ENCODE measurements at places on chromosomes 7 and 10. TPM values are rescaled to one million over a fixed set of nuclear protein-coding genes. Genes with fewer than 3 reads are reported as not detected.
A peak's percentile ranks its signal among the peaks of the same experiment; 100 is the strongest.

The PDZD7 gene
- 0.31 TPM for total RNA-seq

The POLR3A gene
- 26.0 TPM for total RNA-seq

The KCNIP2 gene
- total RNA-seq: 1.0 TPM

The NPFFR1 gene
- not detected for total RNA-seq

DNA sequence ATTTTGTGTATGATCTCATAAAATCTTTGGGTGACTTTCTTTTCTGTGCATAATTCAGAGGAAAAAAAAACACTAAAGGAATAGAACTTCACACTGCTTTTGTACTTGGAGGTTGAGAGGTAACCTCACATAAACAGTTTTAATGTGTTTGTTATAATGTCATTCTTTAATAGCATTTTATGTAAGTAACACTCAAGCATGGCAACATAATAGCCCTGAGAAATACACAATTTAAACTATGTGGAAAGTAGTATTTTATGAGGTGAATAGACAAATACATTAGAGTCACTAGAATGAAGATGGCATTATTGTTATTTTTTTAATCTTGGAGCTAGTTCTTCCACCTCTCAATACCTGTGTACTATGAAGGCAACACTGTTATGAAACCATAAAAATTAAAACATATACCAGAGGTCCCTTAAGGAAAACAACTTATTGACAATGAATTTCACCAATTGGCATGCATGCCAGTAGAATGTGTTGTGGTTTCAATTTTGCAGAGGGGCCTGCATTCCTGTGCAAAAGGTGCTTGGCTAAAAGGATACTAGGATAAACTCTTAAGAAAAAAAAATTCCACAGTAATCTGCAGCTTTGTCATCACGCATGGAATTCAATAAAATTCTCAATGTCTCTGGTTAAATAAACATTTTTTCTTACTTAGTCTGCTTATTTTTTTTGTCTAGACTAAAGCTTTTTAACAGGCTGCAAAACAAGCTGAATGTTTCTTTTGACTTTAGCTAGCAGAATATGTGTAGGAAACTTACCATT lies 102.5 kb downstream of the CD36 start:
- H3K27me3 ChIP-seq: no peaks in the 10 kb centered on the region
- no peak overlapping the region for H3K27ac ChIP-seq
- no peaks in the 10 kb centered on the region for H3K36me3 ChIP-seq
- no peak overlapping the region for H3K4me3 ChIP-seq
- DNase-seq: no peak
- H3K4me1 ChIP-seq: no peaks in the 10 kb centered on the region

GRCh38 chr10:93488956-93489528 lies 6.9 kb upstream of the MYOF start:
- H3K4me1 ChIP-seq: no peaks in the 10 kb centered on the region
- no peaks in the 10 kb centered on the region for H3K36me3 ChIP-seq
- H3K4me3 ChIP-seq: no peak overlapping the region
- no peak overlapping the region for H3K27ac ChIP-seq

- H3K4me1 ChIP-seq: peaks cover 6% of the 10 kb centered on the region
- H3K27me3 ChIP-seq: peaks cover 53% of the 10 kb centered on the region
- H3K36me3 ChIP-seq: no peaks in the 10 kb centered on the region
- H3K27ac ChIP-seq: no peak within 1 kb of the TSS
- H3K4me3 ChIP-seq: no peak within 1 kb of the TSS
- DNase-seq: peak; percentile 40
Observed at GRCh38 chr10:22345301-22346095, at the start of gene SPAG6. TSS of gene SPAG6 (plus strand) at chr10:22345496. CDS start at chr10:22345612, 116 bp downstream.

DNA sequence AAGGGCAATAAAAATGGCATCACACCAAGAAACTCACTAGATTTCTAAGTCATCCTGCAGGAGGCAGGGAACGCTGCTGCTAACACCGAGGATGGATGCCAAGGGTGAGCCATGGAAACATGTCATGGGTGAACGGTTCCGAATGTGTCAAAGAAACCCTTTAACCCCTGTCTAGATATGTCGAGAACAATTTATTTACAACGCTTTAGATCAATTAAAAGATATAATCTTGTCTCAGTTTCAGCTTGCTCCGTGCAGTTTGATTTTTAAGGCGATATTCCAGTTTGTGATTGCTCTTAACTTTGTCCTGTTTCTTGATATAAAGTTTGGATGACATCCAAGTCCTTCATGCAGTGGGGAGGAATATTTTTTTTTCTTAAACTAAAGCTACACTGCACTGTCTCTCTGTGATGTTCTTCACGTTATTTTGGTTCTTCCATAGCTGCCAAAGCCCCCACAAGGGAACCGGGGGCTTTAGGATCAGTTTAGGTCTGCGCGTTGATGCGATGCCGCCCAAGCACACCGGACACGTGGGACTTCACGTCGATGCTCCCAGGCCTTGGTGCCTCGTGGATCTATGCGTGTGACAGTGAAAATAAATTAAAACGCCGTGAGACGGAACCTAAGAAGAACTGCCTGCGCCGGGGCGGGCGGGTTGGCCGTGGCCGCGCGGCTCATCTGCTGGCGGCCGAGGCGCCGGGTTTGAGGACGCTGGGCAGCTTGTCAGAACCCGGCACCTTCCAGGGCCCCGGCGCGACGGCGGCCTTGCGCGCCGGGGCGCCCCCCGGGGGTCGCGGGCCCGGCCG lies 220.3 kb downstream of the PHTF2 start:
- H3K36me3 ChIP-seq: no peaks in the 10 kb centered on the region
- no peak for DNase-seq
- peaks cover 6% of the 10 kb centered on the region for H3K4me1 ChIP-seq
- H3K27ac ChIP-seq: no peak overlapping the region
- H3K27me3 ChIP-seq: no peaks in the 10 kb centered on the region

DNA sequence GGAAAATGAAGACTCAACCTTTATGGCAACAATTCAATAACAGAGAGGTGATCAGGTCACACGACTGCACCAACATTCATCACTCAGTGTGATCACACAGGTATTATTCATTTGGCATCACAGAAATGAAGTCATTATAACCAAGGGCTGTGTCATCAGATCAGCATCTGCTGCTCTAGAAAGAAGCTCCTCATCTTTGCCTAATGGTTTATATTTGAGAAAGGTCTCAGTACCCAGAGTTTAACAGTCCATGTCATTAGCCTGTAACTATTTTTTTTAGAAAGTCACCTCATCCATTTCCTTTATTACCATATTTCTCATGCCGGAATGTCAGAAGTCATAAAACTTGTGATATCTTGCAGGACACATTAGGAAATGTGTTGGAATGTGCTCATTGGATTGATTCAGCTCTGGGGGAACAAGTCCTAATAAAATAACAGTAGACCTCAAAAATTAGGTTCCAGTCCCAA lies 45.1 kb upstream of the PRKG1 start:
- DNase-seq: no peak
- no peak overlapping the region for H3K4me3 ChIP-seq
- no peaks in the 10 kb centered on the region for H3K27me3 ChIP-seq
- no peak overlapping the region for H3K27ac ChIP-seq
- no peaks in the 10 kb centered on the region for H3K36me3 ChIP-seq
- H3K4me1 ChIP-seq: no peaks in the 10 kb centered on the region

- H3K27me3 ChIP-seq: no peaks in the 10 kb centered on the region
- no peak for DNase-seq
- no peak overlapping the region for H3K4me3 ChIP-seq
- no peaks in the 10 kb centered on the region for H3K36me3 ChIP-seq
Observed at GRCh38 chr7:27000496-27000895, 95.3 kb downstream of the HOXA1 start.

- H3K27ac ChIP-seq: no peak overlapping the region
- H3K4me1 ChIP-seq: no peaks in the 10 kb centered on the region
- no peaks in the 10 kb centered on the region for H3K27me3 ChIP-seq
- no peak overlapping the region for H3K4me3 ChIP-seq
Observed at GRCh38 chr7:31938650-31939049, 131.6 kb downstream of the PDE1C start.

GRCh38 chr7:38740041-38740440 lies 108.9 kb upstream of the AMPH start:
- no peak overlapping the region for H3K4me3 ChIP-seq
- no peaks in the 10 kb centered on the region for H3K27me3 ChIP-seq
- H3K4me1 ChIP-seq: no peaks in the 10 kb centered on the region
- no peak for DNase-seq
- peaks cover 7% of the 10 kb centered on the region for H3K36me3 ChIP-seq
- H3K27ac ChIP-seq: no peak overlapping the region

GRCh38 chr7:154867068-154867467 lies 135.9 kb downstream of the PAXIP1 start:
- DNase-seq: no peak
- H3K4me1 ChIP-seq: no peaks in the 10 kb centered on the region
- H3K4me3 ChIP-seq: no peak overlapping the region
- no peaks in the 10 kb centered on the region for H3K36me3 ChIP-seq

- no peaks in the 10 kb centered on the region for H3K4me1 ChIP-seq
- no peak overlapping the region for H3K27ac ChIP-seq
- H3K4me3 ChIP-seq: no peak overlapping the region
- no peaks in the 10 kb centered on the region for H3K27me3 ChIP-seq
- H3K36me3 ChIP-seq: no peaks in the 10 kb centered on the region
- no peak for DNase-seq
Observed at GRCh38 chr7:137331378-137331777, 12.2 kb downstream of the PTN start.

DNA sequence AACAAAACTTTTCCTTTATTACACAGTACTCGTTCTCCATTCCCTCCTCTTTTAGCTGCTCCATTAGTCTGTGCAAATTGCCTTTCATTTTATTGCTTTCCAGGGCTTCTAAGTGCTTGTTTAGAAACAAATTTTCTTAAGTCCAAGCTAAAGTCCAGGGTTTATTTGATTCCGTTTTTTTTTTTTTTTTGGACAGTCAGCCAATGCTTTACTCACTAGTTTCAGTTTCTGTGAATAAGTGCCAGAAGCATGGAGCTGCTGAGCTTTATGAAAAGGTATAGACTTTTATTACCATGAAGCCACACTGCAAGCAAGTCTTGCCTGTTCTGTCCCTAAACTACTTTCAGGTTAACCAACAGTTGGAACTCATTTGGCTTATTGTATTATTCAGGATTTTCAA lies 455.0 kb downstream of the GFRA1 start:
- DNase-seq: no peak
- no peaks in the 10 kb centered on the region for H3K4me1 ChIP-seq
- no peak overlapping the region for H3K4me3 ChIP-seq
- no peak overlapping the region for H3K27ac ChIP-seq
- H3K36me3 ChIP-seq: no peaks in the 10 kb centered on the region

- H3K27me3 ChIP-seq: no peaks in the 10 kb centered on the region
- H3K4me3 ChIP-seq: no peak overlapping the region
- no peak for DNase-seq
- no peaks in the 10 kb centered on the region for H3K36me3 ChIP-seq
- peaks cover 10% of the 10 kb centered on the region for H3K4me1 ChIP-seq
- no peak overlapping the region for H3K27ac ChIP-seq
Observed at GRCh38 chr10:67618116-67618515, 77.9 kb downstream of the CTNNA3 start.

DNA sequence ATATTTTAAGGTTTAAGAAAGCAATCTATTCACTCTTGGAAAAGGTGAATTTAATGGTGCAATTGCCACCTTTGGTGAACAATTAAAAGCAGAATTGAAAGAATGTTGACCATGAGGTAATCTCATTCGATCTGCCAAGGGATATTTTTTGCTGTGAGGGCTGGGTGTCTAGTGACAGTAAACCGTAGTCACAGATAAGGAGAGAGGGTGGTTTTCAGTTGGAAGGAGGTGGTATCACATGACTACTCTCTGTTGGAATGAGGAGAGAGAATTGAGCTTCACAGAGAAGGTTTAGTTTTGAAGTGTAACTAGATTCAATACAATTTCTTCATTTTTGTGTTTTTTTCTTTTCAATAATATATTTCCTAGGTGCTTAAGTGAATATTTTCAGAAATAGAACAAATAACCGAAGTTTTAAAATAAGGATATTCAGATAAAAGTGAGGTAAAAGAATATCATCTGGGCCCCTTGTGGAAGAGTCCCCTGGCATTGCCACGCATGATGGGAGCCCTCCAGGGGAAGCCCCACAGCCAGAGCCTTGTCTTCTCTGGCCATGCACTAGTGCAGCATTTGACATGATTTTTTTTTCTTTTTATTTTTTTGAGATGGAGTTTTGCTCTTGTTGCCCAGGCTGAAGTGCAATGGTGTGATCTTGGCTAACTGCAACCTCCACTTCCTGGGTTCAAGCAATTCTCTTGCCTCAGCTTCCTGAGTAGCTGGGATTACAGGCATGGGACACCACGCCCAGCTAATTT lies 73.4 kb downstream of the GPR141 start:
- no peak overlapping the region for H3K27ac ChIP-seq
- no peaks in the 10 kb centered on the region for H3K4me1 ChIP-seq
- no peak for DNase-seq
- H3K36me3 ChIP-seq: no peaks in the 10 kb centered on the region
- H3K27me3 ChIP-seq: no peaks in the 10 kb centered on the region
- no peak overlapping the region for H3K4me3 ChIP-seq

GRCh38 chr7:120718361-120718760 lies 139.6 kb downstream of the TSPAN12 start:
- DNase-seq: no peak
- H3K27me3 ChIP-seq: no peaks in the 10 kb centered on the region
- no peak overlapping the region for H3K27ac ChIP-seq

DNA sequence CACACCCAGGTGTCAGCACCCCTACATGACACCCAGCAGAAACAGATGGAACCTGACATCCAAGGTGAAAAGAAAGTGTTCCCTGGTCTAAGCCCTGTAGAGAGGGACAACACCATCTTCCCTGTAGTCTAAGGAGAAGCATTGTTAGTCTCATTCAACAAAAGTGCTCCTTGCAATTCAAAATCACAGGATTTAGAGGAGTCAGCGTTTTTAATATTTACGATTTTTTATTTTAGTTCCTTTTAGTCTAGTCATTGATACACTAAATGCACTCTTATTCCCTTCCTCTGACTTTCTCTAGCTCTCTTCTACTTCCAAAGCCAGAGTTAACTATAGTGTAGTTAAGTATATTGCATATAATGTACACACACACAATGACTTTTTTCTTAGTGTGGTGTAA lies 163.0 kb downstream of the TPK1 start:
- no peaks in the 10 kb centered on the region for H3K36me3 ChIP-seq
- no peak overlapping the region for H3K27ac ChIP-seq
- no peaks in the 10 kb centered on the region for H3K27me3 ChIP-seq
- H3K4me3 ChIP-seq: no peak overlapping the region
- no peak for DNase-seq

DNA sequence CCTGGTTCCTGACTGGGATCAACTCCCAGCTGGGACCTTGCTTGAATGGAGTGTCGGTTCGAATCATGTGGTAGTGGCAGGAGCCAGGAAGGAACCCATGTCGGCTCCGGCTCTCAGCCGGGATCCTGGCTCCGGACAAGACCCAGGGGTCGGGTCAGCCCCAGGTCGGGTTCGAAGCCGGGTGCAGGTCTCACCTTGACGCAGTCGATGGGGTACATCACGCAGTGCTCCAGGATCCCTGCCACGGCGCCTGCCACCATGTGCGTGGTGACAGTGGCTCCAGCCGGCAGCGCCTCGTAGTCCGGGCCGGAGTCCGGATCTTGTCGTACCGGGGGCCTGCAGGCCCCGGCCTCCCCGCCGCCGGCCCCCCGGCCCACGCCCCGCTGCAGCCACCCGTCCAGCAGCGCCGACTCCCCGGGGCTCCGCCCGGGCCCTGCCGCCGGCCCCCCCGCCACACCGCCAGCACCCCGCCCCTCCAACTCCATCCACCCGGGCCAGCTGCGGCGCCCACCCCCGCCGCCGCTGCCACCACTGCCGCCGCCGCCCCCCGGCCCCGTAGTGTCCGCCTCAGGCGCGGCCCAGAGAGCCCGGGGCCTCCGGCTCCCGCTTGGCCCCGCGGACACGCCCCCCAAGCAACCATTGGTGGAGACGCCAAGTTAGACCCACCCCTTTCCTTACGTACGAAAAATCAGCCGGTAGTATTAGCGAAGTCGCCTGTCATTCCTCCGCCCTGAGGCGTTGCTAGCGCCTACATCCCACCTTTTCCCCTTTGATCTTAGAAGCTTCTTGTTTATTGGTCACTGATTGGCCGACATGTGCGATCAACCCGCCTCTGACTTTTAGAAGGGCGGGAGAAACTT lies at the start of gene SLC25A28:
SLC25A28 (minus strand) TSS at position 589 of the 860 bp plus-strand sequence; CDS start at position 485, 104 bp downstream.
- H3K4me1 ChIP-seq: peaks cover 26% of the 10 kb centered on the region
- DNase-seq: peak; percentile 90
- H3K27me3 ChIP-seq: no peaks in the 10 kb centered on the region
- H3K27ac ChIP-seq: peak within 1 kb of the TSS; percentile 95
- H3K36me3 ChIP-seq: no peaks in the 10 kb centered on the region

All from CD8-positive, alpha-beta memory T cell (primary cell).